ENCODE measurements at places on chromosomes 6 and 20. TPM values are rescaled to one million over a fixed set of nuclear protein-coding genes. Genes with fewer than 3 reads are reported as not detected.

The SLC22A2 gene
- total RNA-seq = not detected

The C6orf15 gene
- not detected for total RNA-seq

The OXT gene
- not detected for total RNA-seq

The GINS1 gene
- total RNA-seq = 35.9 TPM

The SOBP gene
- 1.1 TPM for total RNA-seq

The GCM1 gene
- not detected for total RNA-seq

The RBPJL gene
- not detected for total RNA-seq

The PLG gene
- not detected for total RNA-seq

DNA sequence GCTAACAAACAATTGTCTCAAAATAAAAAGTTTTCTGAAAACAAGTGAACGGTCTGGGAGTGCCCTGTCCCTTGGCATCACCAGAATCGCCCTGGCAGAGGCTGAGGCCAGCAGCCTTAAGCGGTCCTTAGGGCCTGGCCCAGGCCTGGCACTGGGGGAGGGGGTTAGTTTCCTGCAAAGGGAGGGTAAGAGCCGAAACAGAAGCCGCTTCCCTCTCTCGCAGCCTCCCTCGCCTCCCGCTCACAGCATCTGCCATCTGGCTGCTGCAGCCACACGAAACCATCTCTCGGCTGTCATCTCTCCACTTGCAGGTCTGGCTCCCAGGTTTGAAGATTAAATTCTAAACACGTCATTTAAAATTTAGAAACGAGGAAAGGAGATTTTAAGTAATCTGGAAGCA, 31.5 kb downstream of the PMEPA1 start:
- H3K27me3 ChIP-seq = peaks cover 2% of the 10 kb centered on the region
- H3K27ac ChIP-seq = no peak overlapping the region
- no peak for DNase-seq
- no peaks in the 10 kb centered on the region for H3K36me3 ChIP-seq

- H3K36me3 ChIP-seq = peaks cover 3% of the 10 kb centered on the region
- no peak for DNase-seq
- peaks cover 21% of the 10 kb centered on the region for H3K4me1 ChIP-seq
- no peak overlapping the region for H3K4me3 ChIP-seq
- H3K27ac ChIP-seq = no peak overlapping the region
These were observed 23.6 kb downstream of the OR2B2 start for GRCh38 chr6:27888566-27888965.

DNA sequence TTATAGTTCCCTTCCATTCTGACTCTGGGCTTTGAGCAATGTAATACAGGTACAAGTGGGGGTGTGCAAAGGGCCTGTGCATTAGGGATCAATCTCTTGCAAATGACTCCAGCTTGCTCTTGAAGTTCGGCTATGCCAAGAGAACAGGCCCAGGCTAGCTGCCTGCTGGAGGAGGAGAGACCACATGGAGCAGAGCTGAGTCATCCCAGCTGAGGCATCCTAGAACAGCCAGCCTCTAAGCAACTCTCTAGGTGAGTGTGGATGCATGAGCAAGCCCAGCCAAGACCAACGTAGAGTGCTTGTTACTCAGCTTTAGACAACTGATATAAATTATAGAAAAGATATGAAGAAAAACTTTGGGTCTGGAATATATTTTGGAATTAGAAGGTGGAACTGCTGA, 47.6 kb upstream of the RBM24 start:
- no peak for DNase-seq
- H3K36me3 ChIP-seq = no peaks in the 10 kb centered on the region
- no peaks in the 10 kb centered on the region for H3K4me1 ChIP-seq
- no peak overlapping the region for H3K27ac ChIP-seq
- peaks cover 14% of the 10 kb centered on the region for H3K27me3 ChIP-seq

- peaks cover 20% of the 10 kb centered on the region for H3K27me3 ChIP-seq
- no peaks in the 10 kb centered on the region for H3K36me3 ChIP-seq
- no peak overlapping the region for H3K4me3 ChIP-seq
- H3K27ac ChIP-seq = no peak overlapping the region
- H3K4me1 ChIP-seq = peaks cover 20% of the 10 kb centered on the region
These were observed 119.8 kb downstream of the TOX2 start for GRCh38 chr20:44034451-44034850.

DNA sequence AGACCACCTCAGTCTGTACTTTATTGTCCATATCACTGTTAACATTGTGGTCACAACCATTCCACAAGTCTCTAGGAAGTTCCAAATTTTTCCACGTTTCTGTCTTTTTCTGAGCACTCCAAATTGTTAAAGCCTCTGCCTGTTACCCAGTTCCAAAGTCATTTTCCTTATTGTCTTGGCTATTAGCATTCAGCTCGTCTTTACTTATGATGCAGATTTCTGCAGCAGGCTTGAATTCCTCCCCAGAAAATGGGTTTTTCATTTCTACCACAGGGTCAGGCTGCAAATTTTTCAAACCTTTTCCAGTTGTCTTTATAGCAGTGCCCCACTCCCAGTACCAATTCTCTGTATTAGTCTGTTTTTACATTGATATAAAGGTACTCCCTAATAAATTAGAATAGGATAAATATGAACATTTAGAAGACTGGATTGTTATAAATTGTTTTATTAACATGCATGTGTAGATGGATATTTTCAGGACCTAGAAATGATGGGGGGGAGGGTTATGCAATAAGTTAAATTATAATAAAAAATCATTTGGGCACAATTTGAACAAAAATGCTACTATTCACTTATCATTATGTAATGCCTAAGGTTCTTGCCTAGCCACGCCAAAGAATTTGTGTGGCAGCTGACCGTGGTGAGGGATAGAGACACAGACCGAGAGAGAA, 595.3 kb upstream of the ADGRB3 start:
- no peaks in the 10 kb centered on the region for H3K36me3 ChIP-seq
- H3K4me1 ChIP-seq = no peaks in the 10 kb centered on the region
- H3K4me3 ChIP-seq = no peak overlapping the region
- no peak overlapping the region for H3K27ac ChIP-seq
- DNase-seq = no peak

- peaks cover 38% of the 10 kb centered on the region for H3K27me3 ChIP-seq
- peak within 1 kb of the TSS; percentile 65 for H3K4me3 ChIP-seq
- no peaks in the 10 kb centered on the region for H3K36me3 ChIP-seq
- peak; percentile 72 for DNase-seq
- H3K27ac ChIP-seq = no peak within 1 kb of the TSS
- no peaks in the 10 kb centered on the region for H3K4me1 ChIP-seq
These were observed at the start of gene TPD52L1 for GRCh38 chr6:125153391-125154117. Gene TPD52L1 (plus strand): TSS chr6:125153773. CDS start chr6:125153952, 179 bp downstream.

GRCh38 chr6:170232186-170233002, 58.5 kb downstream of the DLL1 start:
- no peaks in the 10 kb centered on the region for H3K36me3 ChIP-seq
- H3K4me1 ChIP-seq = no peaks in the 10 kb centered on the region
- DNase-seq = no peak
- no peaks in the 10 kb centered on the region for H3K27me3 ChIP-seq

- H3K27ac ChIP-seq = no peak overlapping the region
- H3K4me3 ChIP-seq = no peak overlapping the region
- H3K36me3 ChIP-seq = no peaks in the 10 kb centered on the region
- DNase-seq = no peak
- no peaks in the 10 kb centered on the region for H3K27me3 ChIP-seq
- H3K4me1 ChIP-seq = no peaks in the 10 kb centered on the region
These were observed 191.1 kb downstream of the SLC24A3 start for GRCh38 chr20:19403549-19403948.

DNA sequence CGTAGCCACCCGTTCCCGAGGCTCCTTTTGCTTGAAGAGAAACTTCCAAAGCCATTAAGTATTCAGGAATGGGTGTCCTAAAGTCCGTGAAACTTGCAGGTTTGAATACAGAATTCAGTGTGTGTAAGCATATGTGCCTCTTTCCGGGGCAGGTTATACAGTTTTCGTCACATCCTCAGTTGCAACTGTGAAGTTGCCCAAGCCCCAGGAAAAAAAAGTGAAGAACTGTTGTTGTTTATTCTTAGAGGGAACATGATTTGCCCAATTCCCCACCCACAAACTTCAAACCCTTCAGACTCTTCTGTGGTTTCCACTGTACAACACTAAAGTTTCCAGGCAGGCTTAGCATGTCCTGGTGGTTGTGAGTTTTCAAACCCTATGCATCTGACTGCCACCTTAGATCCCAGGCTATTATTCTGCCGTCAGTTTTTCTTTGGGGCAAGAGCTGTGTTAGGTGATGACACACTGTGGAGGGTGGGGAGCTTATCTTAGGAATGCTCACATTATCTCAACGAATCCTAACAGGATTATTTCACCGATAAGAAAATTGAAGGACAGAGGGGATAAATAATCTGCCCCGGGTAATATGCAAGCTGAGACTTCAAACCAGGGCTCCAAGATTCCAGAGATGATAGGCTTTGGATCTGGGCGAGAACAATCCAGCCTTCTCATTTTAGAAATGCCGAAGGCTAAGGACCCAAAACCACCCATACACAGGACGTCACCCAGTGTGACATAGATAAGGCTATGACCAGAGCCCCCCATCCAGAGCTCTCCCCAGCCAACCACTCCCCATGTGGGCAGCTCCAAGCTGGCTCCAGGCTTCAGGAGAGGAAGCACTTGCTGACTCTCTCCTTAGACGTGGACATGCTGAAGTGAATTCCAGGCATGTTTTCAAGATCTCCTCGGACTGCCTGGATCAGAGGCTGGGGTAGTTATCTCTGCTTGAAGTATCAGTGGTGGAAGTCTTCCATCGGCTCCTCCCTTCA, 81.7 kb upstream of the AFDN start:
- no peaks in the 10 kb centered on the region for H3K27me3 ChIP-seq
- no peak overlapping the region for H3K27ac ChIP-seq
- H3K4me1 ChIP-seq = no peaks in the 10 kb centered on the region
- H3K4me3 ChIP-seq = no peak overlapping the region

DNA sequence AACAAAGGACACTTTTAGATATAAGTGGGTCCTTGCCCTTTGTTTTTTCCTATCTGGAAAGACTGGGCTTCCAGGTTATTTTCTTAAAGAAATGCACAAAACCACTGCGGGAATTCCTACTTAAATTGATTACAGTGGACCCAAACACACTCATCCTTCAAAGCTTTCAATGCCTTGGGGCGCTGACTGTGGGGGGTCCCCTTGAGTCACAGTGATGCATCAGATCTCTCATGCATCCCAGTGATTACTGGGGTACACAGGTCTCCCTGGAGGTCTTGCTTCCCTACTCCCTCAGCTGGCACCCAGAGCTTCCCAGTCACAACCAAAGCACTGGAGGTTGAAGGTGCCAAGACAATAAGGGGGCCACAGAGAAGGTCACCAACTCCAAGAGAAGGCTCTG, 20.7 kb downstream of the ABHD12 start:
- H3K4me1 ChIP-seq = peaks cover 11% of the 10 kb centered on the region
- H3K36me3 ChIP-seq = peaks cover 12% of the 10 kb centered on the region
- no peak for DNase-seq
- H3K4me3 ChIP-seq = no peak overlapping the region
- H3K27ac ChIP-seq = no peak overlapping the region
- no peaks in the 10 kb centered on the region for H3K27me3 ChIP-seq

DNA sequence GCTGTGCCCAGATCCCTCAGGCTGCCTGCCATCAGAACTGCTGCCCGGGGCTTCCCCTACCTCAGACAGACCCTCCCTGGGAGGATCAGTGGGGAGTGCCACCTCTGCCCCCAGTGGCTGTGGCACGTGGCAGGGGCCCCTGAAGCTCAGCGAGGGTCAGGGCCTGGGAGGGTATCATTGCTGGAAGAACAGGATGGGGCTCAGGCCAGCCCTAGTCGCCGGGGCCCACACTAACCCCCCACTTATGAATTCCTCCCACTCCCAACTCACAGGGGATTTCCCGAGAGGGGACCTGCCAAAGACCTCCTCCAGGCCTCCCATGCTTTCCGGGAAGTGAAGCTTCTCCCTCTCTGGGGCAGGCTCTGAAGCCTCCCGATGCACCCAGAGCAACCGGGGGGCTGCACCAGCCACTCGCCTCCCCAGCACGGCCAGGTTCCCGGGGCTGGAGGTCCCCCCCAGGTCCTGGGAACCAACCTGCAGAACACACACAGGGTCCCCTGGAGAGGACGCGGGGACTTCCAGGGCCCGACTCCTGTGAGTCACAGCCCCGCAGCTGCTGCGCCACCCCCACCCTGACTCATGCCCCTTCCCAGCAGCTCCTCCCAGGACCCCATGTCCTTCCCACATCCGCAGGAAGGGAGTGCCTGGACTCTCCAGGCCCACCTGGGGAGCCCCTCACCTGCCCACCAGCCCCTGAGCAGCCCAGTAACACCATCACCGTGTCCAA, 2.5 kb downstream of the TNFRSF6B start:
- DNase-seq = peak; percentile 72
- peaks cover 23% of the 10 kb centered on the region for H3K4me1 ChIP-seq
- peaks cover 7% of the 10 kb centered on the region for H3K36me3 ChIP-seq
- no peak overlapping the region for H3K4me3 ChIP-seq
- H3K27ac ChIP-seq = peak overlapping the region; percentile 67

DNA sequence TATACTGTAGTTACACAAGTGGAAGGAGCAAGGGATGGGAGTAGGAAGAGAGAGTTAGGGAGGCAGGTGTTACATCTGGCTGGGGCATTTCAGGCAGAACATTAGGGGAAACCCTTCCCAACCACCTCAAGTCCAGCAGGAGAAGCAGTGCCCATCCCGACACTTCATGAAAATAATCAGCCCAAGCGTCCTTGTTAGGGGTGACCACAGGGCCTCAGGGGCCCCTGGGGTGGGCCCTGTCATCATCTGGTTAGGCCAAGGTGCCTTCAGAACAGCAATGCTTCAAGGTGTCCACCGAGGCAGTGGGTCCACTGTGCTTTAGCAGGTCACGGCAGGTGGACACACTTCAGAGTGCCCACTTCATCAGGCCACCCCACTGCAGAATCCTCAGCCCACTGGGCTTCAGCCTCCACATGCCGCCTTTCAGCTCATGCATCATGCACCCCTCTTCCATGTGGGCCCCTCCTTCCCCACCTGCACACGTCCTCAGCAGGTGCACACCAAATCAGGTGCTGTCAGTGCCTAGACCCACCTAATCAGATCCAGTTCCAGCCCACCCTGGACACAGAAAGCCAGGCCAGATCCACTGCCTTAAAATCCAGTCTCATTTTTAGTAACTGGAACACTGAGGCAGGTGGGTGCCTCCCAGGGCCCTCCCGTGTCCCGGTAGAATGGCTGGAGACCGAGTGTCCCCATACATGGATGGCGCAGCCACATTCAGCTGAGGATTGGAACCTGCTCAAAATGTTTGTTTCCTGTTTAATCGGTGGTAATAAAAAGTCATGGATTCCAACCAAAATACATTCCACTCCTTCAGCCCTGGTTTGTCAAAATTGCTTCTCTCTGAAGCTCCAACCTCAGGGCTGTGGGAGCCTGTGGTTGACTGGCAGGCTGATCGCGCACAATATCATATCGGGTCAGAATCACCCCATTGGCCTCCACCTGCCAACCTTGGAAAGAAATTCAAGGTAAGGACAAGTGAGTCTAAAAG, 99.5 kb downstream of the ANKRD60 start:
- no peak overlapping the region for H3K27ac ChIP-seq
- no peak for DNase-seq

- H3K27me3 ChIP-seq = peaks cover 3% of the 10 kb centered on the region
- no peak overlapping the region for H3K4me3 ChIP-seq
- no peak for DNase-seq
- no peaks in the 10 kb centered on the region for H3K4me1 ChIP-seq
These were observed 24.1 kb downstream of the NPEPL1 start for GRCh38 chr20:58716476-58717277.

Data from activated CD8-positive, alpha-beta T cell treated with anti-CD3 and anti-CD28 coated beads for 36 hours (primary cell).